Osteoblast (primary cell): ENCODE measurements at places on chromosomes 7 and 10.

GRCh38 chr7:101088858-101089529 is 3.7 kb downstream of the TRIM56 start:
- peaks cover 31% of the 10 kb centered on the region for H3K36me3 ChIP-seq
- no peak overlapping the region for H3K27ac ChIP-seq
- peak; percentile 49 for DNase-seq
- no peaks in the 10 kb centered on the region for H3K27me3 ChIP-seq

GRCh38 chr7:33237036-33237435 is 107.7 kb downstream of the BBS9 start:
- H3K27me3 ChIP-seq = no peaks in the 10 kb centered on the region
- H3K36me3 ChIP-seq = no peaks in the 10 kb centered on the region
- H3K4me1 ChIP-seq = no peaks in the 10 kb centered on the region
- H3K4me3 ChIP-seq = no peak overlapping the region
- DNase-seq = no peak
- no peak overlapping the region for H3K27ac ChIP-seq

DNA sequence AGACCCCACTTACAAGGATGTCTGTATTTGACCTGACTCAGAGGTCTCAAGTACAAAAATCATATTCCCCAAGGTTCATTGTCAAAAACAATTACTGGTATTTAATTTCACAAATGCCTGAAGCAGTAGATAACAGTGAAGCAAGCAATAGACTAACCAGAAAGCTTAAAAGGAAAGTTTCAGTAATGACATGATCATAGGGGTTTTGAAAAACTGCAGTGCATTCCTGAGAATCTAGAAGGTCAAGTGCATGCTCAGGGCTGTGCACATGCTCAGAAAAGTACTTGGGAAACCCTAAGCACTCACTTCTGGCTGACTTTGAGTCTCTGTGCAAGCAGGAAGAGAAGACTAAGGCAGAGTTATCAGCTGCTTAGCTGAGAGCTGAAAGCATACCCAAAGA is 27.1 kb downstream of the RASGEF1A start:
- H3K27ac ChIP-seq = no peak overlapping the region
- no peak overlapping the region for H3K4me3 ChIP-seq
- DNase-seq = no peak
- peaks cover 5% of the 10 kb centered on the region for H3K27me3 ChIP-seq
- no peaks in the 10 kb centered on the region for H3K4me1 ChIP-seq

DNA sequence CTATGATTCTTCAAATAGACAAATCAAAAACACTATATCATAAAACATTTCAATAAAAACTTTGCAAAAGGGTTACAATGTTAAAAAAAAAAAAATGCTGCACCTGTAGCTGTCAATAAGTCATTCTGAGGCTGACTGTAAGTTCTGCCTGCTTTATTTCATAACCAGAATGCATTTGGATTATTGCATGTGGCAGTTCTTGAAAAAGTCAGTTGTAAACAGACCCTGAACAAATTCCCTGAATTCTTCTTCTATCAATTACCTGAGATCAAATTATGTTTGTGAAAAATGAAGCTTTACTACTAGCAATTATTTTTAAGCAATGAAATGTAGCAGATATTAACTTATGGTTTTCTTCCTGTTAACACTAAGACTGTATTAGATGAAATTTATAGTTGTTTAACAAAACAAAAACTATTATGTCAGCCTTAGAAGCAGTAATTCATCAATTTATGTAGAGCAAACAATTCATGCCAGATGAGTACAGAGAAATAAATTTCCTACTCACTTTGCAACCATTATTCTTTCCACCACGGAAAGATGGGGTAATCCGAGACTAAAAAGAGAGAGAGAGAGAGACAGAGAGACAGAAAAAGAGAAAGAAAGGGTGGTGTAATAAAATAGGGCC is 107.8 kb downstream of the SFMBT2 start:
- no peaks in the 10 kb centered on the region for H3K36me3 ChIP-seq
- DNase-seq = no peak
- no peaks in the 10 kb centered on the region for H3K4me1 ChIP-seq
- no peak overlapping the region for H3K27ac ChIP-seq

DNA sequence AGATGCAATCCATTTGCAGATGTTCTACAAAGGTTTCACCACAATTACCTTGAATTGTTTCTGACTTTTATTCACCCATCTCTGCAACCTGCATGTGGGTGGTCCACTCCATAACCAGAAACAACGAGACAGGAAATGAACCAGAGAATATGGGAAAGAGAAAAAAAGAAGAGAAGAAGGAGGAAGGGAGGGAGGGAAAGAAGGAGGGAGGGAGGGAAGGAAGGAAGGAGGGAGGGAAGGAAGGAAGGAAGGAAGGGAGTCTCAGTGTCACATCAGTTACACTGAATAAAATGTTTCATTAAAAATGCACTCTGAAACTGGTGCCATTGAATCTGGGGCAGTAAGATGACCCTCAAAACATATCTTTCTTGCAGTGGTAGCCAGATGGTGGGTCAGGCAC is 301.3 kb upstream of the MGMT start:
- no peak for DNase-seq
- H3K27ac ChIP-seq = no peak overlapping the region
- no peaks in the 10 kb centered on the region for H3K27me3 ChIP-seq
- no peaks in the 10 kb centered on the region for H3K36me3 ChIP-seq

DNA sequence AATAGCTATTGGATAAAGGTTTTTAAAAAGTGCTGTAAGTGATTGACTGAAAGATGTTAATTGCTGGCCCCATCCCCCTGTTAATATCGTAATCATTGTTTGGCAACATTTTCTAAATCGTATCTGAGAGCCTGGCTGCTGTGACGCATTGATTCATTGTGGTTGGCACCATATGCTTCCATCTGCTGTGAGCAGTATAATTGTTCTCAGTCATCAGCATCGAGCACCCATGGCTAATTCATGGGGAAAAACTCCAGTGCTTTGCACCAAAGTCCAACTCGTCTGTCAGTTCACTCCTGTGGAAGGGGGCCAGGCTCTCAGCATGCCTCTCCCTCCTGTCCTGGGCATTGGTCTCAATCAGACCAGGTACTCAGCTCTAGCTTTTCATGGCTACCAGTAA is 205.2 kb downstream of the STK31 start:
- H3K4me3 ChIP-seq = no peak overlapping the region
- no peaks in the 10 kb centered on the region for H3K36me3 ChIP-seq
- peak; percentile 41 for DNase-seq
- no peaks in the 10 kb centered on the region for H3K27me3 ChIP-seq

GRCh38 chr10:16845248-16845647 is 28.0 kb upstream of the RSU1 start:
- DNase-seq = no peak
- no peak overlapping the region for H3K27ac ChIP-seq
- no peak overlapping the region for H3K4me3 ChIP-seq
- no peaks in the 10 kb centered on the region for H3K27me3 ChIP-seq
- no peaks in the 10 kb centered on the region for H3K36me3 ChIP-seq

GRCh38 chr7:105640956-105641810 is 59.9 kb upstream of the EFCAB10 start:
- no peak for DNase-seq
- no peaks in the 10 kb centered on the region for H3K27me3 ChIP-seq
- peaks cover 13% of the 10 kb centered on the region for H3K36me3 ChIP-seq
